ENCODE measurements at places on chromosomes 1 and 21.

GRCh38 chr1:147641695-147642592 is 28.4 kb downstream of the ACP6 start:
- DNase-seq, result no peak

GRCh38 chr1:56220021-56220420 is 359.3 kb downstream of the PLPP3 start:
- no peak for DNase-seq

GRCh38 chr1:224734261-224734935 is 118.3 kb downstream of the CNIH3 start:
- no peak for DNase-seq

GRCh38 chr1:183210681-183211080 is 24.6 kb downstream of the LAMC2 start:
- no peak for DNase-seq

- DNase-seq, result no peak
These were observed 16.6 kb downstream of the SERINC2 start for GRCh38 chr1:31429583-31429982.

DNA sequence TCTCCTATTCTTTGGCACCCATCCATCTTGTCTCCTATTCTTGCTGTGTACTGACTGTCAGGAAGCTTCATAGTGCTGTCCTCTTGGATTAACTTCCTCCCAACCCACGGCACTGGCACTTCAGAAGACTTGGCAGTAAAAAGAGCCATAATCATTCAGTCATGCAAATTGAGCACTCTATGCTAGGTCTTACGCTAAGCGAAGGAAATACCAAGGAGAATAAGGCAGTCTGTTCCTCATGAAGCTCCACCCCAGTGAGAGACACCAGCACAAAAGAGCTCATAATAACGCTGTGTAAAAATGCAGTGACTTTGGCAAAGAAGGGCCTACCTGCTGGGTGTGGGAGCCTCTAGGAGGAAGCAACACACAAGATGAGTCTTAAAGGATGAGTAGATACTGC is 67.1 kb downstream of the GFI1 start:
- DNase-seq, result no peak

DNA sequence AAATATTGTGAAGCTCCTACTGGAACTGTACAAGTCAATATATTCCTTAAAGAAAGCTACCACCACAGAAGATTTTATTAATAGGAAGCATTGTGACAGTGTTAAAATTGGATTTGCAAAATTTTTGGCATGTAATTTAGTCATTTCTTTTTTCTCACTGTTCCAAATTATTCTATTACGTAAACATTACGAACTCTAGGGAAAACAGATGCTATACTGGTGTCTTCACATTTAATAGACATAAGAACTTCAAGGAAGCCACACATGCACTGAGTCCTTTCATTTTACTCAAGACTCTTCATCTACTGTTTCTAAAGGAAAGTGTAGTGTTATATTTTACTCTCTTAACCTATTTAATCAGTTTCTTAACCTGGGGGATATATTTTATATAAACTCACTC is 135.4 kb downstream of the HMCN1 start:
- DNase-seq, result no peak

Measured in GM12892 (cell line).